ENCODE measurements at places on chromosomes 5 and 9. TPM values are rescaled to one million over a fixed set of nuclear protein-coding genes. Genes with fewer than 3 reads are reported as not detected.
A peak's percentile ranks its signal among the peaks of the same experiment; 100 is the strongest.

PCDHB8 gene
- 8.3 TPM for total RNA-seq

PCDHB6 gene
- 2.9 TPM for total RNA-seq

GRCh38 chr5:72123764-72124376, 16.6 kb downstream of the MAP1B start:
- DNase-seq = peak; percentile 38

ADAMTS12 gene
- total RNA-seq = 3.5 TPM

GRCh38 chr5:151030379-151030778, 10.0 kb downstream of the GPX3 start:
- no peak for DNase-seq

DNA sequence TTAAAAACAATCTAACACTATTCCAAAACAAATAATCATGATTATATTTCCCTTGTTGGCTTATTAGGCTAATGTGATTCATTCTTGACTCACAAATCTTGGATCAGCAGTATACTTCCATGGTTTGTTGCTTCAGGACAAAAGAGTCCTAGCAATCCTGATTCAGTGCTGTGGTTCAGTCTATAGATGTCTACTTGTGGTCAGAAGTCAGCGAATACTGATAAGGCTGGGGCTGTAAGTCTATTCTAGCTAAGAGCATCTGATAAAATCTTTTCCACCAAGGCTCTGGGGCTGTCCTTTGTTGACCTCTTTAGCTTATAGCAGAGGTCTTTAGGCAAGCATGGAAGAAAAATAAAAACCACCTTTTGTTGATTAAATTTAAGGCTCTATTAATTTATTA, 4.4 kb upstream of the SMIM3 start:
- peak; percentile 90 for DNase-seq

SLC46A2 gene
- not detected for total RNA-seq

ADRA1B gene
- 0.80 TPM for total RNA-seq

- DNase-seq = peak; percentile 65
Observed at GRCh38 chr5:17365811-17366138, 132.3 kb upstream of the TAF11L2 start.

GRCh38 chr9:101601904-101602765, 7.4 kb upstream of the PPP3R2 start:
- peak; percentile 55 for DNase-seq

GRCh38 chr9:71765693-71766092, 2.6 kb downstream of the CEMIP2 start:
- peak; percentile 47 for DNase-seq

DNA sequence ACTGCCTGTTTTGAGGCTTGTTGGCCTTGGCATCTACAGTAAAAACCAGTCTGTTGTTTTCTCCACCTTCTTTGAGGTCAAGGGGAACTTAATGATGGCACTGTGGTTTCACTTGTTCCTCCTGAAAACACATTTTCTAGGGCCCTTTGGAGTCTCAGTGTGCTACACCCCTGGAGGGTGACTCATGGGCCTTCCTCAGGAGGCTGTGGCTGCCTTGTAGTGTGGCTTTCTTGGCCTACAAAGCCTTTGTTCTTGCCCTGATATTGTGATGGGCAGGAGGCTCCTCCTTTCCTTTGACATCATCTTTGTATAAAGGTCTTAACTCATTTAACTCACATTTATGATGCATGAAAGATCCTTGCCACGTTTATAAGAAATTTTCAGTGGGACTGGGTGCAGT, 56.3 kb upstream of the GPBP1 start:
- DNase-seq = peak; percentile 19

- no peak for DNase-seq
Observed at GRCh38 chr9:128333451-128333869, 6.9 kb upstream of the SLC27A4 start.

DNA sequence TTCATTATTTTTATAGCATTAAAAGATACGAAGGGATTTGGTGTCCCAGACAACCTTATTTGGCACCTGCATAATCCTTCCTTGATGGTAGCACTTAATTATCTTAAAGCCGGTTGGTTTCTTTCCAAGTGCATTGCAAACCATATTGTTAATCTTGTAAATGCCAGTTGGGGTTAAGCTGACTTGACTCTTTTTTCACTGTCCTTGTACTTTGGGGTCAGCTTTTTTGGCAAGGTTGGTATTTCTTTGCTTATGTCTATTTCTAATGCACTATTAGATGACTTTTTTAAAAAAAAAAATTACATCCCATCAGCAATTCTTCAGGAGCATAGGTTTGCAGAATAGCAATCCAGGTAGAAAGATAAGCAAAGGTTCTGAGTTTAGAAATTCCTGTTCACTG, 466.8 kb upstream of the TLE4 start:
- DNase-seq = no peak

GRCh38 chr5:173018358-173018757, 34.8 kb downstream of the ATP6V0E1 start:
- DNase-seq = no peak

- DNase-seq = no peak
Observed at GRCh38 chr5:7398596-7399280, 2.8 kb downstream of the ADCY2 start.

DNA sequence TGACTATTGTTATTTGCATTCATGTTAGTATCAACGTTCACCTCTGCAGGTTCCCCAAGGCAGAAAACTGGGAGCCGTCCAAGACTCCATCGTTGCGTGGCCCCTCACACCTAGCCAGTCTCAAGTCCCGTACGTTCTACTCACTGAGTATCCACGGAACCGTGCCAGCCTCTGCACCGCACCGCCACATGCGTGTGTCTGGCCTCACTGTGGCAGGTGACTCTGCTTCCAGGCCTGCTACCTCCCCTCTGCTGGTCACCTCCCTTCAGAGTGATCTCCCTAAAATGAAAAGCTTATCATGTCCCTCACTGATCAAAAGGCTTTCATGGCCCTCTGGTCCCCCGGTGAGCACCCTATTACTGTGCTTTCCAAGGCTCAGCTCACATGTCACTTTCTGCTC, 108.1 kb downstream of the GABBR2 start:
- no peak for DNase-seq

GRCh38 chr5:143390941-143391340, 12.5 kb downstream of the NR3C1 start:
- DNase-seq = no peak

- no peak for DNase-seq
Observed at GRCh38 chr5:16902846-16903245, 33.2 kb downstream of the MYO10 start.

SH3GL2 gene
- total RNA-seq = not detected

PLAC8L1 gene
- 0.83 TPM for total RNA-seq

TEX48 gene
- not detected for total RNA-seq

TMEM8B gene
- total RNA-seq = 2.0 TPM

GRCh38 chr5:10621832-10622231, 58.0 kb downstream of the ANKRD33B start:
- no peak for DNase-seq

HACD4 gene
- not detected for total RNA-seq

GRCh38 chr5:179833709-179834070, 13.0 kb downstream of the SQSTM1 start:
- no peak for DNase-seq

GRCh38 chr9:118975736-118976135, 393.5 kb downstream of the BRINP1 start:
- no peak for DNase-seq

- DNase-seq = no peak
Observed at GRCh38 chr5:158303883-158304282, 444.9 kb upstream of the CLINT1 start.

DNA sequence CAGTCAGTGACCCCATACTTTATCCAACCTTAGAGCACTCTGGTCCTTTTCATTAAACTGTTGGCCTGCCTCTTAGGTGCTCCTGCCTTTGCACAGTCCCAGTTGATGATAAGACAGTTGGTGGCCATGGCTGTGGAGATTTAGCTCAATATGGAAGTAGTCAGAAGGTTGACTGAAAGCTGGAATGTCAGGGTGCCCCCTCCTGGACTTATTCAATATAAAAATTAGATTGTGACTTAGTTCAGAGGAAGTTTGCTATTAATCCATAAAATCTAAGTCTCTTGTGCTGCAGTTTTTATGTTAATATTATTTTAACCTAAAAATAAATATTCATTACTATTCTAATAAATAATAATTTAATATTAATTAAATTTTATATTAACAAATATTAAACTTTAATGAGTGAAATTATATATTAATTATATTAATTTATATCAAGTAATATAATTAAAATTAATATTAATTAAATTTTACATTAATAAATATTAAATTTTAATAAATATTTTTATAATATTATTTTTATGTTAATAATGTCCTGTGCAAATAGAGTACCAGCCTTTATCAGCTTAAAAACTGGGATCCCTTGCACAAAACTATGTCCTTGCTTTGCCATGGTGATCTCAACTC, 77.7 kb upstream of the ADAMTSL1 start:
- peak; percentile 15 for DNase-seq

DNA sequence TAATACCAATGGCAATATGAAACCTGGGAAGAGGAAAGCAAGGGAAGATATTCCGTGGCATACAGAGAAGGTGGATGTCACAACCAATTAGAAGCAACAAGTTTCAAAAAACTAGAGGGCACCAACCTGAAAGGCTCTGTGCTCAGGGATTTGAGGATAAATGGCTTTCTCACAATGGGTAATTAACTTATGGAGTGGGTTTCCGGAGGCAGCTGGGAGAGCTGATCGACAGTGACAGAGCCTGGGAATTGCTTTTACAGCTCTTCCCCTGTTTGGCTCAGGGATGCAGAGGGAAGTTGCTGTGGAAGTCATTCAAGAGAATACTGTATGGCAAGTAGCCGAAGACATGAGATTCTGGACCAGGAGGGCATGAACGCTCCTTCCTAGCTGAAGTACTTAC, 237.0 kb downstream of the KIF4B start:
- no peak for DNase-seq

FREM1 gene
- not detected for total RNA-seq

CDC20B gene
- total RNA-seq = not detected

DNA sequence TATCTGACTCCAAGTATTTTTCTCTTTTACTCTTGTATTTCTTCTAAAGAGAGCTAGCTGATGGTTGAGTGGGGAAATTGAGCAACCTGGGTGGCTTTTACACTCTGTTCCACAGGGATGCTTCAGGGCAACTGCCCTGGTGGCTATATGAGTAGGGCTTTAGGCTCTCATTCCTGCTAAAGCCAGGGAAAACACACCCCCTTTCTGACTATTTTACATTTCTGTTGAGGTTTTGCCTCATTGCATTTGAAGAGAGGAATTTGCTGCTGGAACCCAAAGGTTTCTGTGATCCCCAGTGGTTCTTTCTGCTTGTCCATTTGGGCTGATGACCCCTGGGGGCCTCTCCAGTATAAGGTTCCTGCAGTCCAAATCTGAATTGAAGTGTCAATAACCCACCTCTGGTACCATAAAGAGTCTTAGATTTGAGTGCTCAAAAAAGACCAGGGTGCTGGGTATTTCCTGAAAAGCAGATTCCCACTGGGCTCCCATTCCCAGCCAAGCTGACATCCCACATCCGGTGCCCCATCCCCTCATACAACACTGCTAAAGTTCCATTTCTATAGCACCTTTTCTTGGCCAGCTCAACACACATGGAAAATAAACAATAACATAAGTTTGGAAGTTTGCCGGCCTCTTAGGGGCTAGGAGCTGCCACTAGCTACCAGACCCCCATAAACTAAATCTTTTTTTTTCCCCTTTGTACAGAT, 59.5 kb downstream of the PAPPA start:
- DNase-seq = no peak

LCN9 gene
- total RNA-seq = not detected

- DNase-seq = no peak
Observed at GRCh38 chr9:77750284-77750683, 102.2 kb upstream of the GNA14 start.

FAM200C gene
- total RNA-seq = 10.3 TPM

SNX2 gene
- total RNA-seq = 59.5 TPM

CCDC171 gene
- 0.57 TPM for total RNA-seq

DNA sequence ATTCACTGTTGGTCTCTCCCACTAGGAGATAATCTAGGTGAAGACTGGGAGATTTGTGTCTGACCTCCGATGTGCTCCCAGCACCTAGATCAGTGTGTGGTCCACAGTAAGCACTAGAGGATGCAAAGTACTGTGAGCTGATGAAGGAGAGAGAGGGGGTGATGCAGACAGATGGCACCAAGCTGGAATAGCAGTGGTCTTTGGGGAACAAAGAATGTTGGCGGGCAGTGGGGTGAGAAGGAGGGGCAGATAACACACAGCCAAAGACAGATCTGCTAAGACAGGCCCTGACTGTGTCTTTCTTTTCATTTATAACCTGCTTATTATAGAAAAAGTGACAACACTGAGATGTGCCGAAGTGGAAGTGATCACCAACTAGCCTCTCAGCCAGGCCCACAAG, 37.5 kb downstream of the ERGIC1 start:
- no peak for DNase-seq

DNA sequence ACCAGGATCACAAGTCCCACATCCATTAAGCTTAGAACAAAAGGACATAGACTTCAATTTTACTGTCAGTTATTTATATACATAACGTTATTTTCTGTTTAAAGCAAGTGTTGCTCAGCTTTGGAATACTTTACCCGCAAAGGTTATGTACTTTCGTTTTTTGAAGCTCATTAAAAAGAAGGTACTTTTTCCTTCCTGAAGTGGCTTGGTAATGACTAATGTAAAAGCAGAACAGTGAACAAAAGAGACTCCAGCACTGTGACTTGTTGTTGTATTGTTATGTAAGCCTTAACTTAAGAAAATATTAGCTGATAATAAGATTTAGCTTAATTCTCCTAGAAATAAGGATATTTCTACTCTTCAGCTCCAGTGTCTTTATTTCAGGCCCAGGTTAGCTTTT, 97.3 kb upstream of the SLCO6A1 start:
- no peak for DNase-seq

- DNase-seq = peak; percentile 66
Observed at GRCh38 chr5:124952079-124952478, 205.6 kb upstream of the ZNF608 start.

DNA sequence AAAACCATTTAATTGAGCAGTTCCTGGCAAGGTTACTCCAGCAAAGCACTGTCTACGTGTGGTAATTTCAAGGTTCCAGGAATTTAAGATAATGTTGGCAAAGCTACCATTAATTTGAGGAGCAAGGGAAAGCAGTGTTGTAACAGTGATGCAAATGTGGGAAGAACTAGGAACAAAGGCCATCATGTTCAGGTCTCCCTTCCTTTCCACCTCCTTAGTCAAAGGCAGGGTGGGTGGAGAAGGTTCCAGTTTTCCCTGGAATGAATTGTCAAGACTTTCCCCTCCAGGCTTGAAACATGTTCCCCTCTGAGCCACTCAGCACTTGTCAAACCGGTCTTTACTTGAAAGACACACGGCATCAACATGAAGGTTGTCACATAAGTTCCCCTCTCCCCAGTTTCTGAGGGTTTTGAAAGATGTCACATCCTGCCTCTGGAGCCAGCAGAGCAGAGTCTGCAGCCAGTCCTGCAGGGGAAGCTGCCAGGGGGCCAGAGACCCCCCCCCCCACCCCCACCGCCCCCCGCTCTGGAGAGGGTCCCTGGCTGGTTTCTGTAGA, 226.0 kb downstream of the GAS1 start:
- no peak for DNase-seq

- no peak for DNase-seq
Observed at GRCh38 chr5:88393042-88393441, 124.4 kb upstream of the TMEM161B start.

DNA sequence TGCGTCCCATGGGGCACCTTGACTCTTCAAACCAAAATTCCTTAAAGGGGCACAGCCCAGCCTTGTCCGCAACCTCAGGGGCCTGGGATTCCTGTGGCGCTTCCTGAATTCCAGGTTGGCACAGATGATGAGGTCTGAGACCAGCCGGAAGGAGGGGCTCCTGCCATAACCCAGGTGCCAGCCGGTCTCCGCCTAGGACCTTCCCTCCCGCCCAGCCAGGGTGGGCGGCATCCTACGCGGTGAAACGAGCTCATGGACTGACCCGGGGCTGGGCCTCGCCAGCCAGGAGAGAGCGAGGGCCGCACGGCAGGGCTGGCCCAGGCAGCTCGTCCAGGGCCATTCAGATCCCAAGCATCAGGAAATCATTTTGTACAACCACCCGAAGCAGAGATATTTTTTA, 23.0 kb downstream of the AMBP start:
- DNase-seq = no peak

EDIL3 gene
- total RNA-seq = 184 TPM
